ENCODE measurements at places on chromosomes 6 and 20.

DNA sequence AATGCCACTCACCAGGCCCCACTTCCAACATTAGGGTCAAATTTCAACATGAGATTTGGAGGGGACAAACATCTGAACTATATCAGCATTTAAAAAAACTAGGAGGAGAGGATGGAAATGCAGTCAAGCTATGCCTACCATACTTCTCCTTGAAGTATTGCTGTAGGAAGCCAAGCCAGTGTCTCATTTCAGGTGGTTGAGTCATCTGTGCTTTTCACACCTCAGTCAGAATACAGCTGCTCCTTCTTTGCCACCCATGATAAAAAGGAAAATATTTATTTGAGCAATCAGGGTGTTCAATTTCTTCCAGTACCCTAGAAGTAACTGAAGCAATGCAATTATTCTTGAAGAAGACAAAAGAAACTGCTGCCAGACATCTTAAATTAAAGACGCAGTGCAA, 47.0 kb upstream of the EEF1E1 start:
- DNase-seq: no peak

DNA sequence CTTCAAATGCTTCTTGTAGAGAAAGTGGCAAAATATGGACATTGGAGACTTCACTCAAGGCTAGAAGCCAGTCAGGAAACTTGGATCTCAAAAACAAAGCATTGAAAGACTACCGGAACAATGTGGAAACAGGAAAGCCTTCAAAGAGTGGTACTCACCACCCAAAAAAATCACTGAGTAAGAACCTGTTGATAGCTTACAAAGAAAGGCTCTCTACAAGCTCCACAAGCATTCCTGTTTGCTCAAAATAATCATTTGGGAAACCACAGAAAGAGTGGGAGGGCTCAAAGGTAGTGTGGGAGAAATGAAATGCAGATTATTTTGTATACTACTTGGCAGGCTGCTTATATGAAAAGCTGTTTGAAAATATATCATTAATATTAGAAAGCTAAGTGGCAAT, 9.5 kb upstream of the DST start:
- no peak for DNase-seq

DNA sequence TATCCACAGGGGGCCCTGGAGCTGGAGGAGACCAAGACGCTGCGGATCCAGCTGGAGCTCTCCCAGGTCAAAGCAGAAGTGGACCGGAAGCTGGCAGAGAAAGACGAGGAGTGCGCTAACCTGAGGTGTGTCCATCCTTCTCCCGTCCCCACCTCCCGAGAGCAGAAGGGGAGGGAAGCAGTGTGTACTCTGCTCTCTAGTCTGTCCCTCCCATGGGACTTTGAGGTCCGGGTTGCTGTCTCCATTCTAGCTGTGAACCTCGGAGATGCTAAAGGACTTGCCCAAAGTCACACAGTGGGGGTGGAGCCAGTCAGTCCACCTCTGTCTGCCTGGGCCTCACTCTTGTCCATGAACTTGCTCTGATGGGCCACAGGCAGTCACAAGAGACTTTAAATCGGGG, 44.1 kb downstream of the MYH7B start:
- DNase-seq: no peak

GRCh38 chr20:5268449-5268848, 48.3 kb downstream of the PROKR2 start:
- no peak for DNase-seq

GRCh38 chr20:48824830-48825565, 2.8 kb downstream of the PREX1 start:
- no peak for DNase-seq

GRCh38 chr20:48758206-48758820, 69.5 kb downstream of the PREX1 start:
- DNase-seq: no peak

DNA sequence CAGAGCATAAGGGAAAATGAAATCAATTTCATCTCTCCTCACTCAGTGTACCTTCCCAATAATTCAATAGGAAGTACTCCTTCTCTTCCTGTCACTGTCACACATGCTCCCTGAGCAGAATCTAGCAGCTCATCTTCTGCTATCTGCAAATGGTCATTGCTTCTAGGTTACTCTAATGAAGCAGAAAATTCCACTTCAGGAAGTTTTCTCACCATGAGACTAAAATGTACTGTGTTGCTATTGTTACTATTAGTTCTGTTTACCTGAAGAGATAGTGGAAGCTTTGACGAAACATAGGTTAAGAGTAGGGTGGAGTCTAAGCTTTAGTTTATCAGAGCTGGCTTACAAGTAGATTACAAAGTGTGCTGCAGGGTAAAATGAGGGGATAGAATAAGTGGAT, 52.8 kb downstream of the RFX6 start:
- DNase-seq: no peak

DNA sequence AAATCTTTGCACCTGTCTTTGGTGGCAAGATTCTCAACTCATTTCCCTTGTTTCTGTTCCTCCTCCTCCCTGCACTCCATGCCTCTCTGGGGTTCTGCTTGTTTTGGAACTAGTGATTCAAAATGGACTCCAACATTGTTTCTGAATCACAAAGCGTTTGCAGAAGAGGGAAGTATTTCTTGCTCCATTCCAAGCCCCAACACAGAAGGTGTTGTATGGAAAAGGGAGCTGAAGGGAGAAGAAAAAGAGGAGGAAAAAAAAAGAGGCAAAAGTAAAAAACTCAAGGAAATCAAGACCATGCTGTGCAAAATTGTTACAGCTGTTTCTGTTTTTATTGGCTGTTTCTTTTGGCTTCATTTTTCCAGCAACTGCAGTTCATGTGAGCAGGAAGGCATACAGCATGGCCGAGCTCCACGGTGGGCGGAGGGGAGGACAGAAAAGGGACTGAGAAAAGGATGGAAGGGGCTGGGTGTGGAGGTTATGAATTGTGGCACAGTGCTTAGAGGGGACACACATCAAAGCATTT, 66.9 kb upstream of the PRL start:
- DNase-seq: no peak

GRCh38 chr6:84688141-84688873, 76.1 kb downstream of the TBX18 start:
- no peak for DNase-seq
